Endothelial cell of umbilical vein (primary cell): ENCODE measurements at places on chromosomes 6 and 20.
A peak's percentile ranks its signal among the peaks of the same experiment; 100 is the strongest.

- no peaks in the 10 kb centered on the region for H3K27me3 ChIP-seq
- peaks cover 24% of the 10 kb centered on the region for H3K4me1 ChIP-seq
- no peak overlapping the region for H3K27ac ChIP-seq
- no peaks in the 10 kb centered on the region for H3K36me3 ChIP-seq
- no peak for DNase-seq
Measured at GRCh38 chr20:49787371-49788357, 25.0 kb upstream of the SLC9A8 start.

GRCh38 chr20:19867940-19868371, 109.9 kb downstream of the RIN2 start:
- no peaks in the 10 kb centered on the region for H3K36me3 ChIP-seq
- DNase-seq, result no peak
- no peaks in the 10 kb centered on the region for H3K4me1 ChIP-seq
- no peak overlapping the region for H3K4me3 ChIP-seq
- no peaks in the 10 kb centered on the region for H3K27me3 ChIP-seq

DNA sequence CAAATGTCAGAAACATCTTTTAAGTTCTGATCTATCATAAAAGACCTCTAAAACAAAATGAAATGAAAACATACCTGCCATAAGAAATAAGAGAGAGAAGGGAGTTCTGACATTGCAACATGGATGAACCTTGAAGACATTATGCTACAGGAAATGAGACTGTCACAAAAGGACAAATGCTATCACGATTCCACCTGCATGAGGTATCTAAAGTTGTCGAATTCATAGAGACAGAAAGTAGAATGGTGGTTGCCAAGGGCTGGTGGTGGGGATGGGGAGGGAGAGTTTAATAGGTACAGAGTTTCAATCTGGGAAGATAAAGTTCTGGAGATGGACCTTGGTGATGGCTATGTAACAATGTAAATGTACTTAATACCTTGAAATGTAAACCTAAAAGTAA, 3.3 kb downstream of the EZR start:
- no peak overlapping the region for H3K4me3 ChIP-seq
- no peak overlapping the region for H3K27ac ChIP-seq
- peaks cover 4% of the 10 kb centered on the region for H3K36me3 ChIP-seq
- H3K27me3 ChIP-seq, result no peaks in the 10 kb centered on the region

GRCh38 chr6:163701762-163702161, 287.2 kb downstream of the QKI start:
- H3K27me3 ChIP-seq, result no peaks in the 10 kb centered on the region
- no peaks in the 10 kb centered on the region for H3K36me3 ChIP-seq
- no peak overlapping the region for H3K4me3 ChIP-seq
- H3K27ac ChIP-seq, result no peak overlapping the region
- no peak for DNase-seq
- H3K4me1 ChIP-seq, result no peaks in the 10 kb centered on the region

- H3K27me3 ChIP-seq, result no peaks in the 10 kb centered on the region
- DNase-seq, result no peak
- H3K36me3 ChIP-seq, result no peaks in the 10 kb centered on the region
- H3K4me3 ChIP-seq, result no peak overlapping the region
- no peaks in the 10 kb centered on the region for H3K4me1 ChIP-seq
- H3K27ac ChIP-seq, result no peak overlapping the region
Measured at GRCh38 chr6:82602776-82603175, 239.2 kb downstream of the TPBG start.

- no peak overlapping the region for H3K4me3 ChIP-seq
- H3K27me3 ChIP-seq, result no peaks in the 10 kb centered on the region
- DNase-seq, result no peak
- peaks cover 5% of the 10 kb centered on the region for H3K4me1 ChIP-seq
- H3K36me3 ChIP-seq, result no peaks in the 10 kb centered on the region
Measured at GRCh38 chr6:148240461-148240840, 102.2 kb upstream of the SASH1 start.

DNA sequence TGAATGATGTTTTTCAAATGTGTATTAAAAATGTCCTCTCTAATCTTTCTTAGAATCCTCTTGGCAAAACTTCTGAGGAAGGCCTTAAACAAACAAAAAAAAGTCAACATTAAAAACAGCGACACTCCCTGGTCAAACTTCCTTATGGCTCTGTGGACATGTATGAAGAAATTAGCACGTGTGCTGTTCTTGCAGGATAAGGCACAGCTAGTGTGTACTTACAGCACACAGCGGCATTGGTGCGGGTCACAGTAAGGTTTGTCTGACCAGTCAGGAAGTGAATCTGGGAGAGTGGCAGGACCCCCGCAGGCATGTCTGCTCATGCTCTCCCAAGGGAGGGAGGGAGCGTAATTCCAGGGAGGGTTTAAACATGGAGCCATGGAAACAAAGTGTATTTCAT, 38.8 kb downstream of the SLC22A1 start:
- no peaks in the 10 kb centered on the region for H3K27me3 ChIP-seq
- no peaks in the 10 kb centered on the region for H3K4me1 ChIP-seq
- DNase-seq, result no peak
- H3K4me3 ChIP-seq, result no peak overlapping the region
- H3K27ac ChIP-seq, result no peak overlapping the region
- no peaks in the 10 kb centered on the region for H3K36me3 ChIP-seq

- no peaks in the 10 kb centered on the region for H3K4me1 ChIP-seq
- H3K27me3 ChIP-seq, result peaks cover 4% of the 10 kb centered on the region
- H3K36me3 ChIP-seq, result no peaks in the 10 kb centered on the region
- H3K27ac ChIP-seq, result no peak overlapping the region
- no peak for DNase-seq
- H3K4me3 ChIP-seq, result no peak overlapping the region
Measured at GRCh38 chr6:43797919-43798318, 27.9 kb downstream of the VEGFA start.

DNA sequence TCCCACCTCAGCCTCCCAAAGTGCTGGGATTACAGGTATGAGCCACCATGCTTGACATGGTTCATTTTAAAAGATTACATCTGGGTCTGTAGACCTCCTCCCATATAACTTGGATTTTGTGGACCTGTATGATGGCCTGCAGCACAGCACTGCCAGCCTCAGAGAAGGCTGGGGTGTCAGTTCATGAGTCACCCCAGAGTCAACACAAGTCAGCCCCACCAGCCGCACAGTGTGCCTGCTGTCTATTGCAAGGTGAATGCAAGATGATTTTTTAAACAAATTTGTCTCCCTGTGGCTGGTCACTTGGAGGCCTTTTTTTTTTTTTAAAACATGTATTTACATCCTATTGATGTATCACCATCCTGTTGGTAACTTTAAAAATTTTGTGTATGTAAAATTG, 76.7 kb downstream of the RREB1 start:
- H3K27ac ChIP-seq, result no peak overlapping the region
- DNase-seq, result no peak
- H3K4me1 ChIP-seq, result no peaks in the 10 kb centered on the region
- H3K4me3 ChIP-seq, result no peak overlapping the region
- H3K36me3 ChIP-seq, result peaks cover 12% of the 10 kb centered on the region

- peaks cover 4% of the 10 kb centered on the region for H3K27me3 ChIP-seq
- no peak for DNase-seq
- no peaks in the 10 kb centered on the region for H3K36me3 ChIP-seq
Measured at GRCh38 chr6:105726902-105727655, 324.2 kb upstream of the PREP start.

DNA sequence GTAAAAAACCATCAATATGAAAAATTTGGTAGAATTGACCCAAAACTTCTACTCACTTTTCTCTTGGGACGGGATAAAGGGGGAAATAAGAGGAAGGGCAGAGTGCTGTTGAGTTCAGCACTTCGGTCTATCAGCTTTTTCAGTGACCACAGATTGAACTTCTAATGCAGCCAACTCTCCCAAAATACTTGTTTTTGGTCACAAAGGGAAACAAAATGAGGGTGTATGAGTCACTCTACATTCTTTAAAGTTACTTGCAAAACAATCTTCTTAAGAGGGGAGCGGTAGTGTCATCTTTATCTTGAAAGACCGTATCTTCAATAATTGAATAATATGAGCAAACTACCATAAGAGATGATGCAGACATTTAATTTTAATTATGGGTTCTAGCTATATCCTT, 661.3 kb downstream of the CD109 start:
- no peaks in the 10 kb centered on the region for H3K27me3 ChIP-seq
- no peak for DNase-seq
- no peaks in the 10 kb centered on the region for H3K36me3 ChIP-seq
- peaks cover 2% of the 10 kb centered on the region for H3K4me1 ChIP-seq

DNA sequence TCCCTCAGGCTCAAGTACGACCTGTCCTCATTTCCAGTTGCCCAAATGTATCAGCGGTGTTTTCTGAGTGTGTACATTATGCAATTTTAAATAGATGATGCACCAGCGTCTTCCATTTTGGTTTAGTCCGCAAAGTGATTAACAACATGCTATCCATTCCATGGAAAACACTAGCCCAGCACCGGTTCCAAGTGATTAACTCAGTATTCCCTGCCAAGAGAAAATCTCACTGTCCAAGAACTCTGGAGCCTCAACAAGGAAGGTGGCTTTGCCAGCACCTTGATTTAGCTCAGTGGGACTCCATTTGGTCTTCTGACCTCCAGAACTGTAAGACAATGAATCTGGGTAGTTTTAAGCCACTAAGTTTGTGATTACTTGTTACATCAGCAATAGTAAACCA, 107.2 kb downstream of the FOXC1 start:
- no peak overlapping the region for H3K4me3 ChIP-seq
- H3K36me3 ChIP-seq, result no peaks in the 10 kb centered on the region
- no peak for DNase-seq
- no peaks in the 10 kb centered on the region for H3K27me3 ChIP-seq
- no peaks in the 10 kb centered on the region for H3K4me1 ChIP-seq

- no peak overlapping the region for H3K27ac ChIP-seq
- H3K4me3 ChIP-seq, result no peak overlapping the region
- no peak for DNase-seq
- H3K4me1 ChIP-seq, result no peaks in the 10 kb centered on the region
Measured at GRCh38 chr6:100188754-100189153, 194.7 kb upstream of the MCHR2 start.

GRCh38 chr6:139010674-139011073, 17.9 kb upstream of the ABRACL start:
- H3K4me3 ChIP-seq, result no peak overlapping the region
- no peaks in the 10 kb centered on the region for H3K36me3 ChIP-seq
- H3K27me3 ChIP-seq, result no peaks in the 10 kb centered on the region
- H3K4me1 ChIP-seq, result no peaks in the 10 kb centered on the region

DNA sequence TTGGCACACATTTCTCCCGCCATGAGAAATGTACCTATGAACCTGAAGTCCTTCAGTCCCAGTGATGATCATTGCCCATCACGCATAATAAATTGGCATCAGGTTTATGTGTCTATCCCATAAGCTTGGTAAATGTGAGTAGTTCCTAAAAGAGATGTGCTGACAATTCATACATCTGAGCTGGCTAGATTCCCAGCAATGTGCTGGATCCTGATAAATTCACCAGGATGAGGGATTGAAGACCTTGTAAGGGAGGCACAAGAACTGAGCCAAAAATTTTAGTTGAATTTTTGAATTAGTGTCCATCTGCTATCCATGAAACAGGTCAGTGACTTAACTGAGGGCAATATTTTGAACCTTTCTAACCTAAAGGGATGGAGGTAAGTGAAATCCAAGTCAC, 267.9 kb upstream of the CITED2 start:
- H3K36me3 ChIP-seq, result no peaks in the 10 kb centered on the region
- H3K4me3 ChIP-seq, result no peak overlapping the region
- no peaks in the 10 kb centered on the region for H3K4me1 ChIP-seq
- no peak for DNase-seq
- H3K27me3 ChIP-seq, result no peaks in the 10 kb centered on the region

- no peaks in the 10 kb centered on the region for H3K36me3 ChIP-seq
- no peaks in the 10 kb centered on the region for H3K4me1 ChIP-seq
- peaks cover 30% of the 10 kb centered on the region for H3K27me3 ChIP-seq
- DNase-seq, result peak; percentile 2
Measured at GRCh38 chr6:110329714-110330436, 28.3 kb downstream of the METTL24 start.

DNA sequence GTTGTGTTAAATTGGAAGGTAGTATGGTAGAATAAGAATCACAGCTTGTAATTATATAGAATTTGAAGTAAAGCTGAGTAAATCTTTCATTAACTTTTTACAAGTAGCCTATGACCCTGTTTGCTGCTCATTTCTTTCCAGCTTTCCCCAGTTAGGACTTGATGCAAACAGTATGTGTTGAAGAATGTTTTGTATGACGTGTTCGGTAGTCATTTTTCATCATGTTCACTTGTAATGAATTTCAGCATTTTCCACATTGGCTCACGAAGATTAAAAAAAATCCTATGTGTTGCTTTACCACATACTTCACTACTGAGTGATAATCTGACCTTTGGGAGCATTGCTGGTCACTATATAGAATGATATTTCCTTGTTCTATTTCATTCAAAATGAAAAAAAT, 162.4 kb downstream of the CDKAL1 start:
- H3K4me1 ChIP-seq, result no peaks in the 10 kb centered on the region
- H3K27me3 ChIP-seq, result no peaks in the 10 kb centered on the region
- no peak overlapping the region for H3K27ac ChIP-seq
- H3K36me3 ChIP-seq, result no peaks in the 10 kb centered on the region
- no peak overlapping the region for H3K4me3 ChIP-seq
- DNase-seq, result no peak

GRCh38 chr6:149935668-149936067, 6.1 kb upstream of the ULBP2 start:
- H3K4me1 ChIP-seq, result peaks cover 10% of the 10 kb centered on the region
- no peak for DNase-seq
- H3K27ac ChIP-seq, result no peak overlapping the region
- no peaks in the 10 kb centered on the region for H3K36me3 ChIP-seq
- peaks cover 77% of the 10 kb centered on the region for H3K27me3 ChIP-seq

- no peaks in the 10 kb centered on the region for H3K4me1 ChIP-seq
- no peaks in the 10 kb centered on the region for H3K36me3 ChIP-seq
- no peak for DNase-seq
Measured at GRCh38 chr20:37566590-37567330, 39.1 kb upstream of the BLCAP start.

- H3K4me3 ChIP-seq, result no peak overlapping the region
- H3K27ac ChIP-seq, result no peak overlapping the region
- H3K4me1 ChIP-seq, result peaks cover 15% of the 10 kb centered on the region
Measured at GRCh38 chr20:38471245-38471644, 1.4 kb upstream of the RALGAPB start.

DNA sequence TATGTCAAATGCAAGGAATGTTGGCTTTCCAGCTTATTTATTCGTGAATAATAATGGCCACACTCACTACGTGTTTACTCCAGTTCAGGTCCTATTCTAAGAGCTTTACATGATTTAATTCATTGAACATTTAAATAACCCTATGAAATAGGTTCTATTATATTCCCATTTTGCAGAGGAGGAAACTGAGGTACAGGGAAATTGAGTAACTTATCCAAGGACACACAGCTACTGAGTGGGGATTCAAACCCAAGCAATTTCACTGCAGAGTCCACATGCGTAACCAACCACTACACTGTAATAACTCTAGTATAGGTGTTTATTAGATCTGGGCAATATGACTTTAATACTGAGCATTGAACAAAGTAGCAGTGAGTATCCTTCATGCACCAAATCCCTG, 12.3 kb upstream of the SLC13A3 start:
- no peak overlapping the region for H3K27ac ChIP-seq
- no peaks in the 10 kb centered on the region for H3K4me1 ChIP-seq
- no peak for DNase-seq
- no peaks in the 10 kb centered on the region for H3K36me3 ChIP-seq
